ENCODE measurements at places on chromosomes 6 and 20.

DNA sequence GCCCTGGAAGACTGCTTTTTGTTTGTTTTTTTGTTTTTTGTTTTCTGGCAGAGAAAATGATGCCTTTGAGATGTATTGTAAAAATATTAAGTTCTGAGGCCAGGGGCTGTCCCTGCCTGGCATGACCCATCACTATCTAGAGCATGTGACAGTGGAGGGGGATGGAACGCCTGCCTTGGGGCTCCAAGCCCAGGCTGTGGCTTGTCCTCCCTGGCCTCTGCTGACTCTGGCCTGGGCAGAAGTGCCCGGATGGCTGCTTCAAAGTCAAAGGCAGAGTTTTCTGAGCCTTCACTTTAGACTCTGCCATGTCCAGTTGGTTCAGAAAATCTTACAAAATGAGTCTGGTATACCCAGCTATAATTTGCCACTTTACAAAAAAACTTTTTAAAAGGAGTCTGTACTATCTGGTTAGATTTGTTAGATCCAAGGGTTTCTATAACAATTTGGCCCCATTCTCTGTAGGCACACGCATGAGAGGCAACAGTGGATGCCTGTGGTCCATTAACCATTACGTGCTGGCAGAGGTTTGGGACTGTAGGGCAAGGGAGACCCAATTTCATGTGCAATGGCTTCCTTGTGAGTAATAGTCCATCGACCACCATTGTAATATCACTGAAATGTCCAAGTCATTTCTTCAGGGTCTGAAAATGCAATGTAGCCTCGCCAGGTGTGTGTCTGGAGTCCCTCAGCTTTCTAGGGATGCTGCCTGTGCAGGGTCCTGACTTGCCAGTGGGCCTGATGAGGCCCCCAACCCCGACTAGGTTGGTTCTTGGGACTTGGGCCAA is 8.3 kb downstream of the PPP1R3G start:
- no peak for DNase-seq

GRCh38 chr6:101069191-101069795 is 188.2 kb upstream of the ASCC3 start:
- DNase-seq, result no peak

GRCh38 chr6:108526739-108527174 is 34.0 kb upstream of the FOXO3 start:
- no peak for DNase-seq

GRCh38 chr6:137305691-137306090 is 86.5 kb upstream of the IFNGR1 start:
- DNase-seq, result no peak

DNA sequence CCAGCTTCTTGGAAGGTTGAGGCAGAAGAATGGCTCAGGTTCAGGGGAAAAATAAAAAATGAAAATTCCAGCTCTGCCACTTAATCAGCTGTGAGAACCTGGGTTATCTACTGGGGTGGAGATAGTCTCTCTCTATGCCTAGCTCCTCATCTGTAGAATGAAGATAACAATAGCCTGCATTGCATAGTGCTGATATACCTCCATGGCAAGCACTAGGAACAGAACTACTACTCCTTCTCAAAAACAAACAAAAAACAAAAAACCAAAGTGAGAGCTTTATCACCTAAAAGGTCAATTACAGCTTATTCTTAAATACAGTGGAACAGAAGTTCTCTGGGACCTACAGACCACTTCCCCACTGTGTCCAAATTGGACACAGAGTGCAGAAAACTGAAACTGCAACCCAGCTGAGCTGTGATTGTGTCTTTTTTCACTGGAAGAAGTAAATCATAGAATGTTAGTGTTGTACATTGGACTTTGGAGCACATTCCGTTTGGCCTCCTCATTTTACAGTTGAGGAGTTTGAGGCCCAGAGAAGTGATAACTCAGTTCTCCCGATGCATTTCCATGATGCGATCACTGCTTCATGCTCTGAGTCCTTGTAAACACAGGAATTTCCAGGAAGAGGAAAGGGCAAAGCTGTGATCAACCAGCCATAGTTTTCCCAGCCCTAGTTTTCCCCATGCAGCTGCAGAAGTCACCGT is 23.3 kb downstream of the MTFR2 start:
- DNase-seq, result no peak

DNA sequence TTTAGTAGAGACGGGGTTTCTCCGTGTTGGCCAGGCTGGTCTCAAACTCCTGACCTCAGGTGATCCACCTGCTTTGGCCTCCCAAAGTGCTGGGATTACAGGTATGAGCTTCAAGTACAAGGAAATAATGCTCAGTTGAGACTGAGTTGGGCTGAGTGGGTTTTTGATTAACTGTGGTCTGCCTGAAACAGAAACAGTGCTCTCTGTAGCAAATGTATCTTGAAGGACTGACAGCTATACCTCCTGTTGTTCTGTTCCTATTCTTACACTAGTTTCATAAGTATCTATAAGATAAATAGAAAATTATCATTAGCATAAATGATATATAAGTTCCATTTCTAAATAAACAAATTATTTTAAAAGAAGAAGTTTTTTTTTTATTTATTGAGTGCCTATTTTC is 142.8 kb upstream of the PTPRK start:
- no peak for DNase-seq

DNA sequence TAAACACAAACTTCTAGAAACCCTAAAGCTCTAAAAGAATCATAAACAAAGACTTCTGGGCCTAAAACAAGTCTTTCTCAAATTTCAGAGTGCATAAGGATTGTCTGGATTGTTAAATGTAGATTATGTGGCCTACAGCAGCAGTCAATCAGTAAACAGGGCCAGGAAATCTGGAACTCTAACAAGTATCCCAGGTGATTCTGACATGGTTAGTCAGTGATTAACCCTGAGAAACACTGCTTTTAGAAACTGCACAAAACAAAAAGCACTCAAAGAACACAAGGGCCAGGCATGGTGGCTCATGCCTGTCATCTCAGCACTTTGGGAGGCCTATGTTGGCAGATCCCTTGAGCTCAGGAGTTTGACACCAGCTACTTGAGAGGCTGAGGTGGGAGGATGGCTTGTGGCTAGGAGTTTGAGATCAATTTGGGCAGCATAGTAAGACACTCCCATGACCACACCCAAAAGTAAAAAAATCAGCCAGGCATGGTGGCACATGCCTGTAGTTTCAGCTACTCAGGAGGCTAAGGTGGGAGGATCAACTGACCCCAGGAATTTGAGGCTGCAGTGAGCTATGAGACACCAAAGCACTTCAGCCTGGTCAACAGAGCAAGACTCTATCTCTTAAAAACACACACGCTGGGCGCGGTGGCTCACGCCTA is 5.9 kb downstream of the MED20 start:
- no peak for DNase-seq

- DNase-seq, result no peak
Measured at GRCh38 chr6:121934451-121934850, 465.0 kb upstream of the HSF2 start.

GRCh38 chr6:33183071-33183683 is 9.1 kb downstream of the COL11A2 start:
- DNase-seq, result no peak

DNA sequence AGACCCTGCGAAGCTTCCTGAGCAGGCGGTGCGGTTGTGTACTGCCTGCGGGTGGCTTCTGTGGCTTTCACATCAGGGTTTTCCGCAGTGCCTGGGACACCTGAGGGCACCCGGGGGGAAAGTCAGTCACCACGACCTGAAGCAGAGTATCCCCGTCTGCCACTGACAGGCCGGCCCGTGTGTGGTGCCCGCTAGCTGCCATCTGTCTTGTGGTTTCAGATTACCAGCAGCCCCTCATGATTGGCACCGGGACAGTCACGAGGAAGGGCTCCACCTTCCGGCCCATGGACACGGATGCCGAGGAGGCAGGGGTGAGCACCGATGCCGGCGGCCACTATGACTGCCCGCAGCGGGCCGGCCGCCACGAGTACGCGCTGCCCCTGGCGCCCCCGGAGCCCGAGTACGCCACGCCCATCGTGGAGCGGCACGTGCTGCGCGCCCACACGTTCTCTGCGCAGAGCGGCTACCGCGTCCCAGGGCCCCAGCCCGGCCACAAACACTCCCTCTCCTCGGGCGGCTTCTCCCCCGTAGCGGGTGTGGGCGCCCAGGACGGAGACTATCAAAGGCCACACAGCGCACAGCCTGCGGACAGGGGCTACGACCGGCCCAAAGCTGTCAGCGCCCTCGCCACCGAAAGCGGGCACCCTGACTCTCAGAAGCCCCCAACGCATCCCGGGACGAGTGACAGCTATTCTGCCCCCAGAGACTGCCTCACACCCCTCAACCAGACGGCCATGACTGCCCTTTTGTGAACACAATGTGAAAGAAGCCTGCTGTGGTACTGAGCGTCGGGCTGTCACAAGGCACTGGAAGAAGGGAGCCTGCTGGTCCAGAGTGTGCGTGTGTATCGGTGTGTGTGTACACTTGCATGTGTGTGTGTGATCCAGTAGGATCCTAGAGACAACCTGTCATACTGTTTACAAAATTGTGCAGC is 54.4 kb downstream of the GOPC start:
- no peak for DNase-seq

DNA sequence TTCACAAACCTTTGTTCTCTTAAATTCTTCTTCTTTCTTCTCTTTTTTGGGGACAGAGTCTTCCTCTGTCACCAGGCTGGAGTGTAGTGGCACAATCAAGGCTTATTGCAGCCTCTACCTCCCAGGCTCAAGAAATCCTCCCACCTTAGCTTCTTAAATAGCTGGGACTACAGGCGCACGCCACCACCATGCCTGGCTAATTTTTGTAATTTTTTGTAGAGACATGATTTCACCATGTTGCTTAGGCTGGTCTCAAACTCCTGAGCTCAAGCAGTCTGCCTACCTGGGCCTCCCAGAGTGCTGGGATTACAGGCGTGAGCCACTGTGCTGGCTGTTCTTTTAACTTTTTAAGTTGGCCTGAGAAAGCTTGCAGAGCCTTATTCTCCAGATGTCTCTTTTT is 48.0 kb downstream of the NCOA3 start:
- no peak for DNase-seq
